ENCODE measurements at places on chromosomes 6 and 20. TPM values are rescaled to one million over a fixed set of nuclear protein-coding genes. Genes with fewer than 3 reads are reported as not detected.

- no peak for DNase-seq
Observed at GRCh38 chr6:66390393-66390792, 683.4 kb upstream of the EYS start.

BTN3A1 gene
- 5.7 TPM for total RNA-seq

RAB44 gene
- total RNA-seq: 0.12 TPM

DNA sequence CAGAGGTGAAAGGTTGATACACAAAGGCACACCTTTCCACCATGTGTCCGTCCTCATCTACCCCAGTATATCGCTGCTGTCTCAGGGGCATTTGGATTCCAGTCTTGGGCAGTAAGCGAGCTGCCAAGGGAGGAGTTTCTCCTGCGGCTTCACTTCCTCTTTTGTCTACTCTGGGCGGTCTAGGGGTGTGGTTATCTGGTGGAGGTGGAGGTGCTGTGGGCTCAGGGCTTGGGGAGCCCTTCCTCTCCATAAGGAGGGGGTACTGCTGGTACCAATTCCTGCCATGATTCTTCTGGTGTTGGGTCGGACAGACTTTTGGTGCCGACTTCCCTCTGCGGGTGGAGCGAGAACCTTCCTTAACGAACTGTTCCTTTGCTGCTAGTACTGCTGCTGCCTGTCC, 31.9 kb upstream of the FABP7 start:
- DNase-seq: no peak

ADA gene
- 12.2 TPM for total RNA-seq

GRCh38 chr6:40900791-40901190, 138.2 kb downstream of the UNC5CL start:
- DNase-seq: peak; percentile 33

- no peak for DNase-seq
Observed at GRCh38 chr6:105985098-105985815, 100.9 kb upstream of the PRDM1 start.

PRDM13 gene
- not detected for total RNA-seq

GRCh38 chr20:54189630-54190029, 15.8 kb upstream of the CYP24A1 start:
- DNase-seq: no peak

- DNase-seq: no peak
Observed at GRCh38 chr20:58436868-58437645, 48.0 kb downstream of the VAPB start.

DNA sequence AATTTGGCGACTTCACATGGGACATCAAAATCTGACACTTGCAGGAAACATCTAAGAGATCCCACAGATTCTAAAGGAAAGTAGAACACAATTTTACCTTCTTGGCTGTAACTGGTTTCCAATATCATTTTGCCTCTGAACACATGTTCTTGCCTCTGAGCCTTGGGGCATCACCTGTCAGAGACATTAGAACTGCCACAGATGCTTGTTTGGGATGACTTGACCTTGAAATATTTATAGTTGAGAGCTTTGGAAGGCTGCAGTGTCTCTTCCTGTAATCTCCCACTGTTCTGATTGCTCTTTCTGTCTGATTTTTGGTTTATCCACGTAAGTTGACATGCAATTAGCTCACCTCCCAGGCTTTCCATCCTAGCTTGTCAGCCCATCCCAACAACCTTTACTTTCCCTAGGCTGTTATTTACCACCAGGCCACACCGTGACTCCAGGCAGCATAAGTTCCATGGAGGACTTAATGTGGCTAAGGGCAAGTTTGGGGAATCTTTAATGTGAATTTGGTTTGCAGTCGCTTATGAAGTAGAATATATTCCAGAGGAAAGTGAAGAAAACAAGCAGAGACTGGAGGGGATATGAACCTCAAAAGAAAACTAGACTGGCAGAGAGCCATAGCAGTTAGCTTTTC, 256.5 kb upstream of the RIN2 start:
- no peak for DNase-seq

DNA sequence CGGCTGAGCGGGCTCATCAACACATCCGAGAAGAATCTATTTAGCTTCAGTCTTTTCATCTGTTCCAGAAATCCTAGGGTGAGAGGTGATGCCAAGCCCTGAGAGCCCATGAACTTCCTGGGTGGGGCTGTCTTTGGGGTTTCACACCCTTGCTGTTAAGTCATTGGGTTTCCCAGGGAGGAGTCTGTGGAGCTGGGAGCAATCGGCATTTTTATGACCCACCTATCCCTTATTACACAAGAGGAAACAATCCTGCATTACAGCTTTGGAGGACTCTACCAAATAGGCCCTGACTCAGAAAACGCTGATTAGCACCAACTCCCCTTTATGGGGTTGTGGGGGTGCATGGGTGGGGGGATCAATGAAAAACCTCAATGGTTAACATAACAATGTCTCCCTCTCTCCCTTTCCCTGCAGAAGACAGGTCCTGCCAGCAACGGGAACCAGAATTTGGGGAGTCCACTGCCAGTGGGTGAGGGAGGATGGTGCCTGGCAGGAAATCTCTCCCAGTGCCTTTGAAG, 46.3 kb downstream of the EZR start:
- no peak for DNase-seq

DNA sequence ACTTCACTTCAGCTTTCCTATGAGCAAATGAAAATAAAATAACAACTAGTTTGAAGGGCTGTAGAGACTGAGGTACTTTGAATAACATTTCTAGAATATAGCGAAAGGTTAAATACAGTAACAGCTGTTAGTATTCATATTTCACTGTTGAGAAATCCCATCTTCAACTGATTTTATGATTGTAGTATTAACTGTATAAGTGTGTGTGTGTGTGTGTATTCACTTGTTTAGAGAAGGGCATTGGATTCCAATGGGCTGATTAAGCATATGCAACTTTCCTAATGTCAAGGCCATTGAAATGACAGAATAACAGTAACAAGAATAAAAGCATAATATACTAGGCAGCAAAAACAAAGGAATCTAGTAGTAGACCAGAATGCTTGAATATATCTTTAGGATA, 957.5 kb upstream of the EPHA7 start:
- no peak for DNase-seq

PPIL6 gene
- 3.5 TPM for total RNA-seq

- DNase-seq: no peak
Observed at GRCh38 chr6:81838724-81839426, 86.4 kb upstream of the TENT5A start.

GRCh38 chr6:126064748-126065401, 78.5 kb downstream of the TRMT11 start:
- no peak for DNase-seq

Measured in left cardiac atrium (tissue), 4 donors.